Activated naive CD4-positive, alpha-beta T cell treated with Interleukin-2 at 50 U/mL for 16 hours (primary cell): ENCODE measurements at places on chromosomes 3 and 15.

- DNase-seq: no peak
Observed at GRCh38 chr15:95132774-95133173, 901.4 kb downstream of the MCTP2 start.

- DNase-seq: no peak
Observed at GRCh38 chr15:63836579-63836978, 2.8 kb upstream of the HERC1 start.

DNA sequence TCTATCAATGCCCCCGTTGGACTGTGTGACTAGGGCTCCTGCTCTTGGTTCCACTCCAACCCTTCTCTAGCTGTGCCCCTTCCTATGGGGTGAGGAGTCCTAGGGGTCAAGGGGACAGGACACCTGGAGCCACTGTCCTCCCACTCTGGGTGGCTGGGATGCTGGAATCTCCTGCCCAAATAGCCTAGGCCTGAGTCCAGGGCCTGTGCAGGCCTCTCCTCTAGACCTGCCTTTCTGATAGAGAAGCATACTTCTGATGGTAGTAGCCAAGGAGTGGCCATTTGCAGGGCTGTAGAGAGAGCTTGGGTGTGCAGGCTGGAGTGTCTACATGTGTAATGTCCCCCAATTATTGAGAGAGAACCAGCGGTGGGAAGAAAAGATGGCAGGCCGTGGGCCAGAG, 54.2 kb downstream of the ITGA11 start:
- no peak for DNase-seq

DNA sequence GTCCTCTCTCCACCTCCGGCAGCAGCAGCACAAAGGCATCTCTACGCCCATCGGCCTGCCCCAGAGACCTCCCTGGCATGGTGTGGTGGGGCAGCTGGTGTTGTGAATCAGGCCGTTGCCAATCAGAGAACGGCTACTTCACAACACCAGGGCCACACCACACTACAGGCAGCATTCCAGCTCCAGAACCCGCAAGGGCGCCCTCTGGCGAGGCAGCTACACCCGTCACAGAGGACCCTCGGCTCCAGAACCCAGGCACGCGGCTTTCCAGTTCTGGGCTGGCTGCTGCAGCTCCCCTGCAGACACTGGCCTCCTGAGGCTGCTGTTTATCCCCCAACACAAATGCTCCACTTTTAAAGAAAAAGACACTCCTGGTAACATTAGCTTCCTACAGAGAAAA, 127.5 kb upstream of the TOPAZ1 start:
- peak; percentile 36 for DNase-seq

- no peak for DNase-seq
Observed at GRCh38 chr15:85421116-85421925, 40.9 kb downstream of the AKAP13 start.

GRCh38 chr3:23086831-23087230, 116.3 kb upstream of the UBE2E2 start:
- DNase-seq: no peak

DNA sequence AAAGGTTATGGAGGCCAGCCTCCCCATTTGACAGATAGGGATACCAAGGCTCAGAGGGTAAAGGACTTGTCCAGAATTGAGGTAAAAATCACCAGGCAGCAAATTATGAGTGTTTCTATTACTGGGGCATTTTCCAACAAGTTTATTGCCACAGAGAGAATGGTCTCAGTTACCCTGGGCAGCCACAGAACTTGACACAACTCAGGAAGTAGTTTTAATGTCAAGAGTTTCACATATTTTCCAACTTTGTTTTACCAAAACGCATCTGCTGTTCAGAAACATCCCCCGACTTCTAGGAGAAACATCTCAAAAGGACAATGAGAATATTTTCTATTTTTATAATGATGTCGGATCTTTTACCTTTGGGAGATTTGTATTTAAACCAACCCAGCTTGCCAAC, 107.5 kb upstream of the MRPS22 start:
- DNase-seq: no peak

- no peak for DNase-seq
Observed at GRCh38 chr3:131983689-131984088, 51.1 kb downstream of the CPNE4 start.

GRCh38 chr3:12046406-12046805, 42.2 kb downstream of the SYN2 start:
- DNase-seq: no peak

DNA sequence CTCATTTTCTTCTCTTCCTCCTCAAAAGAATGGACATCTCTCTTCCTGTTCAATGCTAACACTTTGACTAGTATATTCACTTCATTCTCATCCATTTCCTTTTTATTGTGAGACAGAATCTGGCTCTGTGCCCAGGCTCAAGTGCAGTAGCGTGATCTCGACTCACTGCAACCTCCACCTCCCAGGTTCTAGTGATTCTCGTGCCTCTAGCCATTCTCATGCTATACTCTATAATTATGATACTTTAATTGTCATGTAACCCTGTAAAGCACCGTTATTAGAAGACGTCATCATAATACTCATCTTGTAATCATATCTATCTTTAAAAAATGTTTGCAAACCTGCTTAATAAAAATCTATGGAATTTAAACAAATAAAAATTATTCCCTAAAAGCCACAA, 107.0 kb downstream of the SHOX2 start:
- no peak for DNase-seq

- no peak for DNase-seq
Observed at GRCh38 chr15:99980752-99981151, 247.5 kb upstream of the LYSMD4 start.

DNA sequence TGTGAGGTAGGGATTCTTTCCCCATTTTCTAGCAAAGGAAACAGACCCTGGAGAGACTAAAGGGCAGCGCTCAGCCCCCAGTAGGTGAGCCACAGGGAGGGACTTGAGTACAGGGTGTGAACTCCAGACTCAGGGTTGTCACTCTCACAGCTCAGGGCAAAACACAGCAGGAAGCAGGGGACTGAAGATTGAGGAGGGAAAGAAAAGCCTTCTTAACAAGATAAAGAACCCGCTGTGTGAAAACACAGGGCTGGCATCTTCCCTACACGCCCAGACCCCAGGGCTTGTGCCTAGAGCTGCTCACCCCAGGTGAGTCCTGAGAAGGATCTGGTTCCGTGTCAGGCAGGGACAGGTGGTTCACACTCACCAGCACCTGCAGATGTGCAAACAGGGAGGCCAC, 59.6 kb downstream of the ABTB1 start:
- no peak for DNase-seq

DNA sequence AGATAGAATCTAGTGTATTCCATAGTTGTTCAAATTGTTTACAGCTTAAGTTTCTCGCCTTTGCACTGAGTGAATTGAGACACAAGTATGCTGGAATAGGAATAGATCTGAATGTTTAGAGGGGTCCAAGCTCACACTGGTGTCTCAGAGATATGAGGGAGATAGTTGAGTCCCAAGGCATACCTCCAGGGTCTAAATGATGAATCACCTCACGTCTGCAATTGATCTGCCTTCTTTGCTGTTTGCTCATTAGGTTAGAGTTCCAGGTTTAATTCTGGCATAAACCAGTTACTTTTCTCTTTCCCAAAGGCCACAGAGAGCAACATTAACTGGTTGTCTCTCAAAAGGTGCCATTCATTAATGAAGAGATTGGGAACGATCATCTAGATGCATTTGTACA, 106.3 kb upstream of the MME start:
- no peak for DNase-seq

- no peak for DNase-seq
Observed at GRCh38 chr15:98416222-98416855, 232.0 kb upstream of the IGF1R start.

DNA sequence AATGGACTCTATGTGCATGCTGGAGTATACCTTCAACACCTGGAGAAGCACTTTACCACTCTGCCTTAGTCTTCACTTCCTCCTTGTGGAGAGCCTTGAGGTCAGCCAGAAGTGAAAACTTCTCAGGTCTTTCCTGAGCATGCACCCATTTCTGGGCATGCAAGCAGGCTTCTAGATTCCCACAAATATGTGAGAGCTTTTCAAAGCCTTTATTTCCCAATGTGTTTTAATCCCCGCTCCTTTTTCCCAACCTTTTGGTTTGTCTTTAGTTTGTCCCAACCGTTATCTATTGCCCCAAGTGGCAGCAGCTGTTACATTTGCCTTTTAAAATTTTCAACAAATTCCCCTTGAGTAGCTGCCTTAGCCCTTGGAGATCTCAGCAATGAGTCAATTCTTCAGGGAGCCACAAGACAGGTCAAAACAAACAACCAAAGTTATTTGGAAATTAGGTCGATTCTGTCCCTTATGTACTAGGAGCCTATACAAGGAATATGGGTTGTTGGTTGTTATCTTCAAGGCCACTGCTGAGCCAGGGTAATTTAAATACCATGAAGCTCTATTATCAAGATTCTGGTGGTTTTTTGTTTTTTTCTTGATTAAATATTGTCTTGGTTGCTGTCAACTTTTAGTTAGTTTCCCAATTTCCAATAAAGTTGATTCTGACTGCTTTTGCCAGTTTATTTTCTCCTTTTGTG, 44.4 kb downstream of the LSM3 start:
- DNase-seq: no peak

DNA sequence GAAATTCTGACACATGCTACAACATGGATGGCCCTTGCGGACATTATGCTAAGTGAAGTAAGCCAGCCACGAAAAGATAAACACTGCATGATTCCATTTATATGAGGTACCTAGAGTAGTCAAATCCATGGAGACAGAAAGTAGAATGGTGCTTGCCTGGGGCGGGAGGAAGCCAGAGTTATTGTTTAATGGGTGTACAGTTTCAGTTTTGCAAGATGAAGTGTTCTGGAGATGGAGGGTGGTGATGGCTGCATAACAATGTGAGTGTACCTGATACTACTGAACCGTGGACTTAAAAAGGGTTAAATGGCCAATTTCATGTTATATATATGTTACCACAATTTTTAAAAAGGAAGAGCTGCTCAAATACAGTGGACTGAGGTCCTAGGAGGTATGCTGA, 66.9 kb downstream of the SEMA5B start:
- no peak for DNase-seq

DNA sequence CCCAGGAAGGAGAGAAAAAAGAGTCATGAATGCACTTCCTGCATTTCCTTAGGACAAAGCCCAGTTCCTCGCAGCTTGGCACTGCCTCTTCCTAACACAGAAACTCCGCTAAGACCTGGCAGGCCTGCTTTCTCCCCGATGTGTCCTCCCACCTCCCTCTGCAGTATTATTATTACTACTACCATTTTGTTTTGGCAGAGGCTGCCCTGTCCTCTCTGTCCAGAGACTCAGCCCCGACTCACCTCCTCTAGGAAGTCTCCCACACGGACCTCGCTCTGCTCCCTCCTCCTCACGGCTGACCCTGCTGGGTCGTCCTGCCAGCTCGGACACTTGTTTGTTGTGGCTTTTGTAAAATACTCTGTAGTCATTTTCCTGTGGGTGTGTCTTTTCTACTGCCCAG, 107.2 kb upstream of the HACD2 start:
- DNase-seq: no peak

DNA sequence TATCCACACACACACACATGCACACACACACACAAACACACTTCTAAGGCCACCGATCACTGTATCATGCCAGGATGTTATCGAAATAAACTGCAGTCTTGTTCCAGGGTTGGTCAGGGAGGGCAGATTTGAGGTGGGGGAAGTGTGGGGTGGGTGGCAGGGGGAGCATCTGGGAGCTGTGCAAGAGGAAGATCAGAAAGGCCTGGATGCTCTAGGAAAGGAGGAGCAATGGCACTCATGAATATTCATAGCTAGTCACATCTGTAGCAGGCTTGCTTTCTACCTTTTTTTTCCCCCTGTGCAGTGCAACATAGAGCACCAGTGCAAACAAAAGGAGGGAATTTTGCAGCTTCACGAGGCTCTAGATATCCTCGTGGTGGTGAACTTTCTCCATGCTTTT, 84.9 kb downstream of the MEIS2 start:
- no peak for DNase-seq

GRCh38 chr3:21919383-21919782, 168.4 kb upstream of the ZNF385D start:
- DNase-seq: no peak

GRCh38 chr3:194067949-194068362, 68.0 kb upstream of the HES1 start:
- no peak for DNase-seq

DNA sequence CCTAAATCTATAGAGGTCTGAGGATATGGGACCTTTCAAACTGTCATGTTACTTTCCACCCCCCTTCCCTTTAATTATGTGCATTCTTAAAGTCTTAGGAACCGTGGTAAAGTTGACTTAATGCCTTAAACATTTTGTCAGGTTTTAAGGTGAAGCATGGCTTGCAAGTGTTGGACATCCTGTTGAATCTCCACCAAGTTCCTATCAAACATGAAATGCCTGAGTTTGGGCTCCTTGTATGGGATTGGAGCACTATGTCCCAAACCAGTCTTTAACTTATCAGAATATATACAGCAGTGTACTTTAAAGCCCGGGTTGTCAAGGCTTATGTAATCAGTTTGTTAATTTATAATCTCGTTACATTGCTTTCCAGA, 1.1 kb downstream of the SNRK start:
- no peak for DNase-seq

DNA sequence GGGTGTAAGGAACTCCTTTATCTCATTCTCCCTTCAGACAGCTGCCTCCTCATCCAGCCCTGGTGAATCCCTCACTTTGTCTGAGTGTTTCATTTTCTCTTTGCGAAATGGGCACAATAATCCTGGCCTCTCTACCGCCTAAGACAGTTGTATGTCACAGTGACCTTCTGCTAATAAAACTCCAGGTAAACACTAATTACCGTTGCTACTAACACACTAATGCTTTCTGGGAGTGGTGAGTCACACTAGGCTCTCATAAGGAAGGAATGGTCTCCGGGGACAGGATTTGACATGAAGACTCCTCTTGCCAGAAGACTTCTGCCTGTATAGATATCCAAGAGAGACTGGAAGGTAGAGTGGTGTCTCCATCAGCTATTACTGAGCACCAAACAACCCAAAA, 71.7 kb upstream of the SNRK start:
- no peak for DNase-seq

- DNase-seq: no peak
Observed at GRCh38 chr3:156471431-156471830, 83.5 kb downstream of the SSR3 start.

DNA sequence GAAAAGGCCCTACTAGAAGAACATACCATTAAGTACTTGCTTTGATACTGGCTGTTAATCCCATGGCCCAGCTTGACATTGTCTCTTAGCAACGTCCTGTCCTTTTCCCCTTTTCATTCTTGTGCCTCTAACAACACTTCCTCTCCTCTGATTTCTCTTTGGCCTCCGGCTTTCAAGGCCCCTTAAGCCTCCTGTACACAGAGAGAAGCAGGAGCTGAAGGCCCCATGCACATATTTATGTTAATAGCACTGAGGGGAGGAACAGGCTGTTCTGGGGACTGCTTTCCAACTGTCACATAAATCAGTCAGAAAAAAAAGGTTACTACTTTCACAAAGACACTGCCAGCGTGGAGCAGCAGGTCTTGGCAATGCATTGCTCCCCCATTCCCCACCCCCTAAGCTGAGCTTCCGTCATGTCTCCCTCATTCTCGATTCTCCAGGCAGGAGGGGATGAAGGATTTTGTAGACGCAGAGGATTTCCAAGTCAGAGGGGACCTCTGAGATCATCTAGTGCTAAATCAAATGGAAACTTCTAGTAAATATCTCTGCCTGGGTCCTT, 257.4 kb upstream of the ADAMTS9 start:
- DNase-seq: no peak
